ENCODE measurements at places on chromosomes 2 and 18.

GRCh38 chr2:159677654-159678053, 34.7 kb upstream of the MARCHF7 start:
- DNase-seq, result no peak

DNA sequence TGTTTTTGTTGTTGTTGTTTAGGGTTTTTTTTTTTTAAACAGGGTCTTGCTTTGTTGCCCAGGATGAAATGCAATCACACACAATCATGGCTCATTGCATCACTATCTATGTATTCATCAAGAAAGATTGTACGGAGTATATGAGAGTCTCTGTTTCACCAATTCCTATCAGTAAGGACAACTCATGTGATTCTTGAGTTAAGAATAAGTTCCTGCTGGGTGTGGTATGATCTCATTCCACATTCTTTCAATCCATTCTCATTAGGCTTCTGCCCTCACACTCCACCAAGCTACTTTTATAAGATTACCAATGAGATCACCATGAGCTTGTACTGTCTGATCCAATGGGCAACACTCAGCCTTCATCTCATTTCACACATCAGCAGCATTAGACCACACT, 9.1 kb upstream of the AP1S3 start:
- DNase-seq, result no peak

DNA sequence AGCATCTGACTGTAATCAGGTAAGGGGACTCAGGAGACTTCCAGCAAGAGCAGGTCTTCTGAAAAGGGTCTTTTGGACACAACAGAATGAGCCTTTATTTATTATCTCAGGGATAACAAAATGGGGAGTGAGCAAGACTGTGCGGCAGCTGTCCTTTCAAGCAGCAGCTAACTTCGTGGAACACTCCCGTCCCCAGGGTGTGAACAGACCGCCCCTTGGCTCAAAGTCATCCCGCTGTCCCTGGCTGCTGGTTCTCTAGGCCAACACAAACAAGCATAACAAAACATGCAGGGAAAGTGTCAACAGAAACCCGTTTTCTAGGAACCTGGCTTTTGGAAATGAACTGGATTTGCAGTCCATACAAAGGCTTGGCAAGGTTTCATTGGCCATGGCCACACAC, 787.9 kb upstream of the FANCL start:
- no peak for DNase-seq

- no peak for DNase-seq
These were observed 476.0 kb downstream of the EIPR1 start for GRCh38 chr2:2901384-2902345.

All from HuH-7 (cell line).